ENCODE measurements at places on chromosomes 2 and 18. TPM values are rescaled to one million over a fixed set of nuclear protein-coding genes. Genes with fewer than 3 reads are reported as not detected.

GRCh38 chr2:112074506-112074905 lies 19.4 kb downstream of the TMEM87B start:
- ATAC-seq, result no peak

DNA sequence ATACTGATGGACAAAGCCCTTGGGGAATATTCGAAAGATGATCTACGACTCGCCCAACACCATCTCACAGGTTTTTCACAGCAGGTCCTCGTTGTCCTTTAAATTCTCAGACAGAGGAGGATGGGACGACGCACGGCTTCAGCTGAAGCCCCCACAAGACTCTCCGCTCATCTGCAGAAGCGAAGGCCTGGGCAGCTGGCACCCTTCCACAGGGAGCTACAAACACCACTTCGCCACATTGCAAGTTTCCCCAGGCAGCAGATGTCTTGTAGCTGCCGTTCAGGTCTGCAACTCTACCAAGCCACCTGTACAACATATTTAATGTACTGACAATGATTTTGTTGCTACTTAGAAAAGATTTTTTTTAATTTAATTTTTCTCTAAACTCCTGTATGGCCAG lies 642.9 kb downstream of the ZEB2 start:
- no peak for ATAC-seq

DNA sequence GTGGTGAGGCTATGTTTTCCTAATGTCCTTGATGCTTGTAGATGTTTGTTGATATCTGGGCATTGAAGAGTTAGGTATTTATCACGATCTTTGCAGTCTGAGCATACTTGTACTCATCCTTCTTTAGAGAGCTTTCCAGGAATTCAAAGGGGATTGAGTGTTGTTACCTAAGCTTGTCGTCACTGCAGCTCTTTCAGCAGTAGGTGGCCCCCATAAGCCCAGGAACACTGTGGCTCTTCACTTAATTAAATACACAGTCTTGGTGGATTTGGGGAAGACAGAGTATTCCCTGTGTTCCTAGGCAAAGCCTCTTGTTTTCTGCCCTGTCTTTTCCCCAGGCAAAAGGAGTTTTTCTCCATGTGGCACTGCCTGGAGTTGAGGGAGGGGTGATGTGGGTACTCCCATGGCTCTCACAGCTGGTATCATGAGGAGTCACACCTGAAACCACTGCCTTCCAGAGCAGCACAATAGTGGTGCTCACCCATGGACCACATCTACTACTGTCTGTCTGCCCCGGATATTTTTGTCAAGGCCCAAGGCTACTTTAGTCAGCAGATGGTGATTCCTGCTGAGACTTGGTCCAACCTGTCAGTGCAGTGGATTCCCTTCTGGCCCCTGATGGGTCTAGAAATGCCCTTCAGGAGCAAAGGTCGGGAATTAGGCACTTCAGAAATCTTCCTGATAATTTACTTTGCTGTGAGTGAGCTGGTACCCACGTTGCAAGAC lies 95.7 kb downstream of the GALNT13 start:
- no peak for ATAC-seq

DNA sequence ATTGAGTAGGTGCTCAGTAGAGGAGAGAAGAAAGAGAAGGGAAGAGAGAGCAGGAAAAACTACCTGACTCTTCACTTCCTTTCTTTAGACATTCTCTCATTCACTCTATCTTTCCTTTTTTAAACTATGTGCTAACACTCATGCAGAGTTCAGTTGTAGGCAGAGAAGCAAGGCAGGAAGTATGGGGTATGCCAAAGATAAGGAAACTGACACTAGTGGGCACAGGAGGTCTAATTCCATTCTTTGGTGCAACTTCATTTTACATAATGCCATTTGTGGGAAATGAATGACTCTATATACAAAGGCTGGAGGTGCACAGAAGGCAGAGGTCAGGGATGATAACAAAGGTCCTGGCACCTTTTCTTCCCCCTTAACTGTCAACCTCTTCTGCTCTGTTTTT lies 35.1 kb upstream of the ACVR1 start:
- ATAC-seq, result no peak

DNA sequence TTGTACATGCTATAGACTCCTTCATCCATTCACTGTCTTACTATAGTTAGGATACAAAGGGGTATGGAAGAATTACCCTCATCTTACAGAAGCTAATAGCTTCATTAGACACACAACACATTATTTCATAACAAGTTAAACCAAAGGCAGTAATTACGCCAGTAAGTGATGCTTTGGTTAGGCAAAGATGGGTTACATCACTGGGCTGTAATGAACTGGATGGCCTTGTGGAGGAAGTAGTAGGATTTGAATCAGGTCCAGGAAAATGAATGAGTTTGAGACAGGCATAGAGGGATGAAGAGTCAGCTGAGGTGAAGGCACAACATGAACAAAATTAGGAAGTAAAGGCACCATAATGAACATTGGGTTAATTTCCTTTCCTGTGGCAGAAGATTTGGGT lies 80.1 kb downstream of the SOCS6 start:
- ATAC-seq, result no peak

The EPB41L3 gene
- 42.0 TPM for total RNA-seq

DNA sequence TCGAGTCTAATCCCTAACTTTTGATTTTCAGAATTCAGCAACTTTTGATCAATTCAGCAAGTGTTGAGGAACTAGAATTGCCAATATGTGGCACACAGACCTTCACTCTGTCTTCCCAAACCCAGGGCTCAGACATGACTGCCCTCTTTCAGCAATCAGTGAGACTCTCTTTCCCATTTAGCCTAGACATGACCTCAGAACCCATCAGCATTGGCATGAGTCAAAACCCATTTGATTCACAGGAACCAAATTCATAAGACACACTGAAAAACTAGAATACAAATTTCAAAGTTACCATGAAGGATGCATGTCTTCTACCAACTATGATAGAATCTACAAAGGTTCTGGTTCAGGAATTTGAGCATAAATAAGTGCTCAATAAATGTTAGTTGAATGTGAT lies 113.6 kb upstream of the MAP3K20 start:
- ATAC-seq, result no peak

The RBKS gene
- 2.4 TPM for total RNA-seq

- no peak for ATAC-seq
Measured at GRCh38 chr2:235140801-235141081, 188.9 kb downstream of the SH3BP4 start.

DNA sequence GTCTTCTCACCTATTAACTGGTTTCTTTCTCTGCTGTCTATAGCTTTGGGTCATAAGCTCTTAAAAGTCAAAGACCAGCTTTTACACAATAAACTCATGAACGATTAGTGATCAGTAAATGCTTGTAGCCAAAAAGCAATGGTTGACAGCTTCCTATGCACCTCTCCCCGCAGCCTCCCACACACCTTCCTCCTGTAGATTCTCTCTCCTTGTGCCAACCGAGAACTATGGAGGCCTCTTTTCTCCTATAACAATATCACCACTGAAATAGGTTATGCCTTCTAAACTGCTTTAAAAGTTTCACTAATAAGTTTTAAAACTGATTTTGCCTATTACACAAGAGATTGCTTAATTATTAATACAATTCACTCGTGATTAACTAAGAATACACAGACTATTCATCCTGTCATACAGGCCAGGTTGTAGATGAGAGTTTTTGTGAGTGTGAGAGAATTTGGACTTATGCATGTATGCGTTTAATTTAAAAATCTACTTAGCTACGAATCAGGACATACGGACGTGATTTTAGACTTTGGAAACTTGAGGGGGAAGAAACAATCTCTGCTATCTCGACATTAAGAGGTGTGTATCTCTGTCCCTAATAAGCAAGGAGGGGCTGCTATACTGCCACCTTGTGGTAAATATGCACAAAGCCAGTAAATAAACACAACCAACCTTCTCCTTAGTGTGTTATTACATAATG lies 229.1 kb upstream of the RBBP8 start:
- ATAC-seq, result no peak

The NOSTRIN gene
- 15.3 TPM for total RNA-seq

The SERPINB4 gene
- total RNA-seq, result not detected

DNA sequence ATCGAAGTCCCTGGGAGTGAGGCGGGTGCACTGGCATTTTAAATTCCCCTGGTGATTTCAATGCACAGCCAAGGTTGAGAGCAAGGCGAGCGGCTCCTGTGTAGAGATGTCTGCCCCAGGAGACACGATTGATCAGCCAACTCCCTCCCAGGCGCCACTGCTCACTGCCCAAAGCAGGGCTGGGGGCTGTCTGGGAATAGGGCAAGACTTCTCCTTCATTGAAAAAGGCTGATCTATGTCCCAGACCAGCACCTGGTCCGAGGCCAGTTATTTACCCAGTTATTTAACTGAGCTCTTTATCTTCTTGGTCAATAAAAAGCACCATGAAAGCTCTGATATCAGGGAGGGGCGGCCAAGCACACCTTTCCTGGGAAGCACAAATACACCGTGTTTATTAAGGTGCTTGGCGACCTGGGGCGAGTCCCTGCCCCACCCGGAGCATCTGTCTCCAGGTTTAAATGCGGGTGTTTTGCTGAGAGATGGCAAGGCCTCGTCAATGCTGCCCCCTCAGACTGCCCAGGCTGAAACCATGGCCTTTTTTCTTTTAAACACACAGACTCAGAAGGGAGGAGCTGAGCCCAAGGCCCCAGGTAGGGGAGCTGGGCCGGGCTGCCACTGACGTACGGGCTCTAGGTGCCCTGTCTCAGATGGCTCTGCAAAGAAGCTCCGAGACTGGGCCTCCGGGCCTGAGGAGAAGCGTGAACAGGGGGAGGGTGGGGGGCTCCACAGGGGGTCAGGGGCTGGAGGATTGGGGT lies 73.9 kb upstream of the HPCAL1 start:
- ATAC-seq, result no peak

DNA sequence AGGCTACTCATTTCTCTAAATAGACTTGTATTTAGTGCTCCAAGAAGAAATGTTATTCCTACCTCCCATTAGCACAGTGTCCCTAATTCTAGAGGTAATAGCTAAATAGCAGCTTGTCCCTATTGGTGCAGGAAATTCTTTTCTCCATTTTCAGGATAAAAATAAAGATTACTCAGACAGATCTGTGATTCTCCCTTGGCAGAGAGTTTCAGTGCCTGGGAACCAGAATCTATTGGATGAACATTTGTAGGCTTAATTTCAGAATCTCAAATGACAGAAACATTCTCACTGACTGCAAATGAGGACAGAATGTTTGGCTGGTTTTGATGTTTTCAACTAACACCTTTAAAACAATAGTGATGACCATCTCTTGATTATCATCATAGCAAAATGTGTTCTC lies 33.3 kb upstream of the LGALSL start:
- ATAC-seq, result no peak

The DCDC2C gene
- total RNA-seq, result 0.19 TPM

The ITPRIPL1 gene
- total RNA-seq, result 0.89 TPM

DNA sequence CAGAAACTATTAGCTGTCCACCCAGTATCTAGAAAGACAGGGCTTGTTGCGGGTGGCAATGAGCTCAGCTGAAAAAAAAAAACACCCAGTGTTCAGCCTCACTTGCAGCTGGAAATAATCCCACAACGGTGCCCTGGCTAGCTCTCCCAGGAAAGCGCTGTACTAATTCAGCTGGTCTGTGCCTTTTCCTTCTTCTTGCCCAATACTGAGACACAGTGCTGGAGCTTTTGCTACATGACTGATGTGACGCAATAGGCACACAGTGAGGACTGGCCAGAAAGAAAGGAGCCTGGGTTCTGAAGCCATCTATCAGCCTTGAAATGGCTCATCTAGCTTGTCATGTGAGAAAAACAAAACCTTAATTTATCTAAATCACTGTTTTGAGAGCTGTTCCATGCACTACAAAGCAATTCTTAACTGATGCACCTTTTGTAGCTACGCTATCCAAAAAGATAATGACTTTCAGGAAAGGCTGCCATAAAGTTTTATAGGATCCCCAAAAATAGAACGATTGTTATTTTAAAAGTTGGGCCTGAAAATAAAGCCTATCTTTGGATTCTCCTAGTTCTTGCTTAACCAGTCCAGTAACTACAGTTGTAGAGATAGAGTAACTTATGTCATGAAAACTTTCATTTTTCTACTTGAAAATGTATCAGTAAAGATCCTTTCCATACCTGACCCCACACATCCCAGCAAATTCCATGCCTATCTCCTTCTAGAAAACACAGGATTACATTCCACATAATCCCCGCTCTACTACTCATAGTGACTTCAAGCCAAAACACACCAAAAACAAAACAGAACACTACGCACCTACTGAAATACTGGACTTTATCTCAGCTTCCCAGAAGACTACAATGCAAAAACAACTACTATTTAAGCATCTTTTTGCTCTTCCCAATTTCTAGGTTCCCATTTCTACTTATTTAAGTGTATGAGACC lies 15.9 kb downstream of the KIDINS220 start:
- peak; percentile 99 for ATAC-seq

- ATAC-seq, result no peak
Measured at GRCh38 chr2:71526975-71527374, 73.6 kb downstream of the DYSF start.

DNA sequence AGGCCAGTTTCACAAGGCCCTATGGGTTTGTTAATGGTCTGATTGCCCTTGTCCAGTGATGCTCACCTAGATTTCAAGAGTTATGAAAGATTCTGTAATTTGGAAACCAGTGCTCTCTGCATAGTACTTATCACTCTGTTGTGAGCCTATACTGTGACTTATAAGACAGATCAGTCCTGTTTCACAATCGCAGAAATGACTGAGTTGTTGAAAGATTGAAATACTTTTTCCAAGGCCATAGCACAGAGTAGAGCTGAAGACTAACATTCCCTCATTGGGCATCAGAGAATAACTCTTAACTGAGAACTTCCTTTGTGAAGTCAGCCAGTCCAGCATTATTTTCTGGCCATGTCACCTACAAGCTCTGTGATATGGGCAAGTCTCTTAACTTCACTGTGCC lies 44.0 kb downstream of the CCDC85A start:
- ATAC-seq, result no peak

DNA sequence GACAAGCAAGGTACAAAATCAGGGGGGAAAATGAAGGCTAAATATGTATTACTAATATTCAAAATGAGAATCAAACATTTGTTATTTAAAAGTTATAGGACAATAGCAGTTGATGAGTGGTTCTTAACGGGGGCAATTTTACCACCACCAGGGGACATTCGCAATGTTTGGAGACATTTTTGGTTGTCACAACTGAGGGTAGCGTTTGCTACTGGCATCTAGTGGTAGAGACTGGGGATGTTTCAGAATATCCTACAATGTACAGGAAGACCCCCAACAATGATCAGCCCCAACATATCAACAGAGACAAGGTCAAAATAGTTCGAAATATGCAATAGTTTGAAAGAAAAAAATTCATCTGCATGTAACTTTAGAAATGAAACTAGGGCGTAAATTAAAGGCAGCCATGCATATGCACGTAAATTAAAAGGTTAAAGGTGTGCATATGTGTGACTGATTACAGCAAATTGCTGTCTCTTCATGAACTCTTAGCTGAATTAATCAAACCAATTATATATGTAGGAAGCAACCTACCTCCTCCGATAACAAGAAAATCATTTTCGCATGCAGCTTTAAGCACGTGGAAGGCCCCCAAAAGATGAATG lies 61.2 kb upstream of the CUL3 start:
- no peak for ATAC-seq

The SLC11A1 gene
- total RNA-seq, result 23.0 TPM

The FTCDNL1 gene
- total RNA-seq, result 2.3 TPM

The ATP8B1 gene
- total RNA-seq, result 26.2 TPM
